ENCODE measurements at places on chromosomes 6 and 20.

- no peak for DNase-seq
Observed at GRCh38 chr6:47571488-47571887, 93.9 kb downstream of the CD2AP start.

DNA sequence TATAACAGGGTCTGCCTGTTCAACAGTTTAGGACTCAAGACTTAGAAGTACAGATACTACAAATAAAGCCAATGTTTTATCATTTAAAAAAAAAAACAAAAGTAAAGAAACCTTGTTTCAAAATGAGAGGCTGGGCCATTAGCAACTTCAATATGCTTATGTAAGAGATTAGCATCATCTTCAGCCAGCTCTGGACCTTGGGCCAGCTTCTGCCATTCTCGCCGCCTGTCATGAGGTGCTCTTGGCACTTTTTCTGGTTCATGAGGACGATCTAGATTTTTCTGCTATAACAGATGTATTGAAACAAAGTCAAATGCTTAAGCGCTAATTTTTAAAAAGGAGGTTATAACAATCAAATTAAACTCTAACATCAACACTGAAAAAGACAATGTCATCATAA lies 74.2 kb downstream of the WASF1 start:
- no peak for DNase-seq

GRCh38 chr20:2088891-2089290 lies 12.7 kb upstream of the STK35 start:
- DNase-seq = no peak

- DNase-seq = no peak
Observed at GRCh38 chr6:84353459-84354423, 126.3 kb upstream of the CEP162 start.

GRCh38 chr6:5084781-5085647 lies at the start of gene PPP1R3G:
Gene PPP1R3G, plus strand, starts transcription at chr6:5085341. Its CDS starts 145 bp downstream, at chr6:5085486.
- peak; percentile 53 for DNase-seq

DNA sequence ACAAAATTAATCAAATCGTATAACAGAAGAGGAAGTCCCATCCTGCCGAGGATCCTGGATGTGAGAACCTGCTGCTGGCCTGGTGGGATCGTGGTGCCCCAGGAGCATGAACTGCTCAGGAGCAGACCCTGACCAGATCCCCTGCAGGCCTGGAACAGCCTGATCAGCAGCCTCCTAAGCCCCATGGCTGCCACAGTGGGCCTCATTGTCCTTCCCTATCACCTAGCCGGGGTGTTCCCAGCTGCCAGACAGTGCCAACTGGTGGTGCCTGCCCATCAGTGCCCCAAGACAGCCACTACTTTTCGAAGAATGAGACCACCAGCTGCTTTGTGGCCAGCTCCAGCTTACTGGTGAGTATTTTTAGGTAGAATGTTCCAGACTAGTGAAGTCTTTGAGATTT lies 19.6 kb upstream of the MAS1L start:
- no peak for DNase-seq

GRCh38 chr6:79466207-79466834 lies 70.9 kb downstream of the LCA5 start:
- DNase-seq = no peak

- no peak for DNase-seq
Observed at GRCh38 chr20:19944772-19945459, 72.2 kb upstream of the NAA20 start.

GRCh38 chr6:37013516-37014491 lies 8.3 kb downstream of the FGD2 start:
- no peak for DNase-seq

- DNase-seq = no peak
Observed at GRCh38 chr6:105832313-105832761, 253.8 kb upstream of the PRDM1 start.

- DNase-seq = no peak
Observed at GRCh38 chr20:856361-856775, 22.9 kb downstream of the FAM110A start.

Measured in left lung (tissue), 14 donors.